ENCODE measurements at places on chromosomes 12 and 14.

GRCh38 chr14:23349156-23349845 is 3.4 kb downstream of the SLC22A17 start:
- DNase-seq: no peak

- no peak for DNase-seq
Observed at GRCh38 chr12:12249216-12250050, 17.4 kb downstream of the LRP6 start.

- DNase-seq: peak; percentile 84
Observed at GRCh38 chr12:59149995-59150642, 229.8 kb upstream of the LRIG3 start.

- no peak for DNase-seq
Observed at GRCh38 chr12:22014783-22015144, 31.3 kb upstream of the CMAS start.

GRCh38 chr14:79598339-79598738 is 613.0 kb downstream of the DIO2 start:
- DNase-seq: no peak

DNA sequence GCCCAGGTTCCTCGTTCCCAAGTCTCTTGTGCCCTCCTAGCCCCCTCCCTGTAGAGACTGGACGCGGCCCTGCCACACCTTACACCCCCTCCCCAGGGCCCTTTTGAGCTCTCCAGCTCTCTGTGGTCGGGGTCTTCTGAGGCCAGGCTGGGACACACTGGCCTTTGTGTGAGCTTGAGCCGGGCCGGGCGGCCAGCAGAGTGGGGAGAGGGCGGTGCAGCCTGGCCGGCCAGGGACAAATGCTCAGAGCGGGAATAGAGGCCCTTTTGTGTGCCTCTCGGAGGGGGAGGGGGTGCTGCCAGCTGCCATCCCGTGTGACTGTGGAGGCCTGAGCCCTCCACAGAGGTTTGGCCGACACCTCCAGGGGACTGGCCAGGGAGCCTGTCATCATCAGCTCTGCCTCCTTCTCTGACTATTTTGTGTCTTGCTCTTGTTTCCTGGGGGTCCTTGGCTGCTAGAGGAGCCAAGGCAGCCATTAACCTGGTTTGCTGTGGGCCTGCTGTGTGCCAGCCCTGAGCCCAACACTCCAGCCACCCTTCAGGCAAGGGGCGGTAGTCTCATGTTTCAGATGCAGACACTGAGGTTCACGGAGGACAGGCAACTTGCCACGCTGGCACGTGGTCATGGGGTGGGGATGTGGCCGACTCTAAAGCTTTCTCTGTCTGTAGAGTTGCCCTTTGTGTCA is 13.6 kb downstream of the FAM222A start:
- peak; percentile 66 for DNase-seq

GRCh38 chr14:90505531-90505930 is 108.7 kb downstream of the CALM1 start:
- DNase-seq: no peak

GRCh38 chr14:105473677-105474482 is 741 bp upstream of the CRIP2 start:
- DNase-seq: peak; percentile 34

DNA sequence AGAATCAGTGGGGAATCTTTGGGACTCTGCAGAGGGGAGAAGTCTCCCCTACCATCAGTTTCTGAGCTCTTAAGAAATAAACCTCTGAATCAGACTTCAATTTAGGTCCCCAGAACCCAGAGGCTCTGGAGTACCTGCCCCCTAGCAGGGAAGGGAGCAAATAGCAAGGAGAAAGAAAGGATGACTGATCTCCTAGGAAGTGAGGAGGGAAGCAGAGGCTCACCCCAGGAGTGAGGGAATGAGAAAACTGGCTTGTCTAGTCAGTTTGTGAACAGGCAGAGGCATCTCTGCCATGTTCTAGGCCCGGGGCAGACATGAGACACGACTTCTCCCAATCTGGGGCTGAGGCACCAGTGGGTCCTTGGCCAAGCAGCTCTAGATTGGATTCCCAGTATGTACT is 24.3 kb upstream of the SMUG1 start:
- no peak for DNase-seq

DNA sequence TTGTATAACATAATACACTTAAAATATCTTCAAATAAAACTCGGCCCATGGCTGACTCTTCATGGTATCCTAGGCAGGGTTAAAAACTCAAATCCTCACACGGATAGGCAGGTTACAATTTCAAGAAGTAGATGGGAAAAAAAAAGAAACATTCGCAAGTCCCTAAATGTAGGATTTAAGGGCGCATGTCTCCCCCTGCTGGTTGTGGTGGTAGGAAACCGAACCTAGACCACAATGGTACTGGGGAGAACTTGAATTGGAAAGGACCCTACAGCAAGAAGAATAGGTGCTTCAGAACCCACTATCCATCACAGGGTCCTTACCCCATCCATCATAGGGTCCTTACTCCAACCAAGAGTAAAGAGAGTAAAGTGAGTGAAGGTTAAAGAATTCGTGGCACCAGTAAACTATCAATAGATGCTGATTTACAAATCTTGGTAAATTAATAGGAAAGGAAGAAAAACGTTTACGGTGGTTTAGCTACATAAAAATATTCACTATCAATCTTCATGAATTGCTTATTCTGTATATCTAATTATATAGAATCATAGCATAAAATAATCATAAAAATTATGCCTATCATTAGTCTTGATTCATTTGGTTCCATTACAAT is 3.3 kb upstream of the CIPC start:
- peak; percentile 56 for DNase-seq

- DNase-seq: no peak
Observed at GRCh38 chr12:132399092-132400010, 70.0 kb upstream of the GALNT9 start.

- no peak for DNase-seq
Observed at GRCh38 chr12:57066245-57066644, 12.3 kb downstream of the NEMP1 start.

DNA sequence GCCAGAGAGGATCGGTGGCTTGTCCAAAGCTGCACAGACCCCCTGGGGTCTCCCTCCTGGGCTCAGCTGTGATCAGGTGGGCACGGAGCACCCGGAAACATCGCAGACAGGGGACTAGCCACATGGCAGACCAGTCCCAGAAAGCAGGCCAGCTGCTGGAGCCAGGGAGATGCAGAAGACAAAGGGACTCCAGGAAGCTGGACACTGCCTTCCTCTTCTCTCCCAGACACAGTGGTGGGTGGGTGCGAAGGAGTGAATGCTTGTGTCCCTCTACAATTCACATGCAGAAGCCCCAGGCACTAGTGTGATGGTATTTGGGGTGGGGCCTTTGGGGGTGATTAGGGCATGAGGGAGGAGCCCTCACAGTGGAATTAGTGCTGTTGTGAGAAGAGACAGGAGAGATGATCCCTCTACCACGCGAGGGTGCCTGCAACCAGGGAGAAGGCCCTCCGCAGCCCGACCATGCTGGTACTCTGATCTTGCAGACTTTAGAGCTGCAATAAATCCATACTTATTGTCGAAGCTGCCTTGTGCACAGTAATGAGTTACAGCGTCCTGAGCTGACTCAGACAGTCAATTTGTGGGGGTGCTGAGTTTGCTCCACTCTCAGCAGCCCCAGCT is 95.2 kb downstream of the CALM1 start:
- DNase-seq: no peak
